HCT116 (cell line): ENCODE measurements at places on chromosomes 6 and 20.

GRCh38 chr20:48669946-48670605, 157.7 kb downstream of the PREX1 start:
- no peak for DNase-seq

- no peak for DNase-seq
These were observed 181.9 kb downstream of the SYNDIG1 start for GRCh38 chr20:24651171-24651975.

DNA sequence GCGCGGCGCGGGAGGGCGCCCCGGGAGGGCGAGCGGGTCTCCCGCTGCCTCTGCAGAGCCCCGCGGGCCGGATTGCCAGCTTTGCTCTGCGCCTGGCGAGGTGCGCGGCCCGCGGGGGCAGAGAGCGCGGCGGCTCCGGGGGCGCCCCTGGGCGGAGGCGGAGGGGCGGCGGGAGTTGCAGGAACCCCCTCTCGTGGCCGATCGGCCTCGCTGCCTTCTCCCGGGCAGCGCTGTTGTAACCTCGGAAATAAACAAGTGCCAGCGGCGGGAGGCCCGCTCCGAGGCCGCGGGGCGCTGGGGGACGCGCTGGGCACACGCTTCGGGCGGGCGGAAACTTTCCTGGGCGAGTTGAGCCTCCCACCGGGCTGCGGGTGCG, 1.2 kb downstream of the CDH4 start:
- DNase-seq = no peak

DNA sequence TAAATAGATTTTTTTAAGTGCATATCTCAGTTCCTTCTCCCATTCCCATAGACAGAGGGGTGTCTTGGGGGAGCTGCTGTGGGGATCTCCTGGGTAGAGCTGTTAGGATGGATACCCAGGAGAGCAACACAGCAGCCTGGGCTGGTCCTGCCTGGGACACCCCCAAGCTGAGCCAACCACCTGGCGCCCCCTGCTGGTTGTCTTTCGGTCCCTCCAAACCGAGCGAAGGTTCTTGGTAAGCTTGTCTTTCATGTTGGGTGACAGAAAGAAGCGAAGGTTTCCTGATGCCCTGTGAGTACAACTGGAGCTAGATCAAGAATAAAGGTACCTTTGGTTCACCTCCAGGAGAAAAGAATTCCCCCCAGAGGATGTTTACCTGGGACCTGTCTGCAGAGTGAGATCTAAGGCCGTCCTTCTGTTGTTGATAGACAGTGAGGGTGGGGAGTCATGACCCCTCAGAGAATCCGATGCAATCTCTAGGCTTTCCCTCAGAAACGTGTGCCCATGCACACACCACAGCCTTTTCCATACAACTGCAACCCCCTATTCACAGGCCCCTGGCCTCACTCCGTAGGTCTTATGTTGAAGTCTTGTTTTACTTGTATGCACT, 50.8 kb downstream of the SNX9 start:
- peak; percentile 50 for DNase-seq

DNA sequence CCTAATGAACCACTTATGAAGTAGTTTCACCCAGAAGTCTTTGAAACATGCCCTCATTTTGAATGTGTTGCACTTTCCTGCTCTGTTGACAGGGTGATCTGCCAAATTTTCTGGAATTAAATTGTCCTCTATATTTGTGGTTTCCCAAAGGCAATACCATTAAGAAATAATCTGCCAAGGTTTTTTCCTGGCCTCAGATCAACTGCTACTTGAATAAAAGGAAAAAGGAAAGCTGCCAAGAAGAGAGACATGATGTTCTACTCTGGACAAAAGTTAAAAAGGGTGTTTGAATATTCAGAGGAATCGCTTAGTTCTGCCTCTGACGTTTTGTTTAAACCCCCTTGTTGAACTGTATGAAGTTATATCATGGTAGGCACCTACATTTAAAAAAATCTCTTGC, 37.4 kb upstream of the ARMH2 start:
- no peak for DNase-seq

DNA sequence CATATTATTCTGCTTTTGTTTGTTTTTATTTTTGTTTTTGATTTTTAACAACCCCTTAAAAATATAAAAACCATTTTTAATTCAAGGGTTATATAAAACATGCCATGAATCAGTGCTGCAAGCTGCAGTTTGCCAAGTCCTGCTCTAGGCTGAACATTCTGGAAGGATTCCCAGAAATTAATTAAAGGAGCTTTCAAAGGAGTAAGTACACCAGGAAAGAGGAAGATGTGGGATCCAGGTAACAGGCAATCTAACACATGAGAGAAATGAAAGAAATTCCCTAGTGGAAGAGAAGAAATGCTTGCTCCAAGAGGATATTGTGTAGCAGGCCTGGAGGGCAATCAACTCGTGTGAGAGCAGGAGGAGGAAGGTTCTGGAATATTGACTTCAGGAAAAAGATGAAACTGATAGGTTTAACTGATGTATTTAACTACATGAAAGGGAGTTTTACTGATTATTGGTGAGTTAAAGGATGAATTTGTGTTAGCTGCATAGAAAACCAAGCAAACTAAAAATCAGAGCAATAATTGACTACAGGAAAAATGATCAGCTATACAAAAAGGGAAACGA, 146.0 kb upstream of the PHACTR1 start:
- no peak for DNase-seq

DNA sequence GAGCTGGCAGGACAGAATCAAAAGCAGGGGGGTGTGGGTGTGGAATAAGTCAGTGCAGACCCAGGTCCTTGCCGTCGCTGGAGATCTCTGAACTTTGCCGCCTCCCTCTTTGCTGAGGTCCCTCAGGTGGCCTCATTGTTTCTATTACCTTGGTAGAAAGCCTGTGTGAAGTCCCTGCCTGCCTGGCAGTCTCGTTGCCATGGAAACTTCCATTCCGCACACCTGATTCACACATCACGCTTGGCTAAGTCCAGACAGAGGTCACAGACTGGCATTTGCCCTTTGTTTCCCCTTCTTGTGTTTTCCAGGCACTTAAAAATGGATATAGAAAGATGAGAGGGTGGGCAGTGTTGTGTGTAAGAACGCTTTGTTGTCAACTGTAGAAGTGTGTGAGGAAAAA, 260.6 kb downstream of the PRL start:
- peak; percentile 74 for DNase-seq

DNA sequence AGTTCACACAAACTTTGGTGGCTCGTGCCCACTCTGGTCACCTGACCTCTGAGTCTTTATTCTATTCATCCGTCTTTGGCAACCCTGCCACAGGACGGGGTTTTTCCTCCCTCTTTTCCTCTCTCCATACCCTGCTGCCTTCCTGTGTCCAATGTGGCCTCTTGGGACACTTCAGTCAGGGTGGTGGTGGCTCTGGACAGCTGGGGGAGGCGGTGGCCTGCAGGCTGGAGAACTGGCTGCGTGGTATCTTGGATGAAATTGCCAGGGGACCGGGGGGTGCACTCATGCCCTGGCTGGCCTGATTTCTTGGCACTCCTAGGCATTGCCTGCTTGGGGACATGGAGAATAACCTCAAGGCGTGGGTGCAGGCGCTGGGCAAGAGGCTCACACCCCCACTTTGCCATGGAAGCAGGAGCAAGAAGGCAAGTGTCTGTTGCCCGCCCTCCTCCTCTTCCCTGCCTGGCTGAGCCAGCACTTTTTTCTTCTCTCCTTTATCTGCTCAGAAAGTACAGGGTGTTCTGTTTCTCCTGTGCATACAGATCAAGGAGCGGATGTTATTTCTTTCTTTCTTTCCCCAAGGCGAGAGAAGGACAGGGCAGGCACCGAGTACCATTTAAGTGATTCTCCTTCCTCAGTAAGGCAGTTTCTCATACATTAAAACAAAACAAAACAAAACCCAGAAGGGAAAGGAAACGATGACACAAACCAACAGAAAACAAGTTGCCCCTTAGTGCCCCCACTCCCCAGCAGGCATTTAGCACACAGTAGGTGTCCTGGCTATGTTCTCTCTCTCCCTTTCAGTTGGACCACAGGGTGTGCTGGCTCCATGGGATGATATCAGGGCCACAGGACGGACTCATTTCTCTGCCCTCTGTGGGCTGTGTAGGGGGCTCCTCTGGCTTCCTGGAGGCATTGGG, 155.5 kb upstream of the RNF24 start:
- DNase-seq = no peak

- DNase-seq = no peak
These were observed 115.8 kb downstream of the HFE start for GRCh38 chr6:26202811-26203583.

- DNase-seq = no peak
These were observed 85.4 kb upstream of the OLIG3 start for GRCh38 chr6:137579612-137580011.

GRCh38 chr20:41142245-41142644, 4.9 kb downstream of the PLCG1 start:
- no peak for DNase-seq

DNA sequence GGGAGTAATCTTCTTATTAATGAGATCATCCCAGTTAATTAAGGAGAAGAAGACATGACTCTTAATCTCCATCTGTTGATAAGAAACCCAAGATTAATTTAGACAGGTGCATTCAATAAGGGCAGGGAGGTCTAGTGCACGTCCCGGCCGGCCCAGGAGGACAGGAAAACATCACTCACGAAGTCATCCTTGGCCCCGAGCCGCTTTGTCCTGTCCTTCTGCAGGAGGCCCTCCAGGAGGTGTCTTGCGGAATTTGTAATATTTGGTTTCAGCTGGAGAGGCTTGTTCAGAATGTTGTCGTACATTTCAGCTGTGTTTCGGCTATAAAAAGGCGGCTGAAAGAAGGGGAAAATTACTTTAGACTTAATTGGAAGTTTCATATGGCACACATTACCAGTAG, 118.4 kb upstream of the SLC2A12 start:
- DNase-seq = no peak

DNA sequence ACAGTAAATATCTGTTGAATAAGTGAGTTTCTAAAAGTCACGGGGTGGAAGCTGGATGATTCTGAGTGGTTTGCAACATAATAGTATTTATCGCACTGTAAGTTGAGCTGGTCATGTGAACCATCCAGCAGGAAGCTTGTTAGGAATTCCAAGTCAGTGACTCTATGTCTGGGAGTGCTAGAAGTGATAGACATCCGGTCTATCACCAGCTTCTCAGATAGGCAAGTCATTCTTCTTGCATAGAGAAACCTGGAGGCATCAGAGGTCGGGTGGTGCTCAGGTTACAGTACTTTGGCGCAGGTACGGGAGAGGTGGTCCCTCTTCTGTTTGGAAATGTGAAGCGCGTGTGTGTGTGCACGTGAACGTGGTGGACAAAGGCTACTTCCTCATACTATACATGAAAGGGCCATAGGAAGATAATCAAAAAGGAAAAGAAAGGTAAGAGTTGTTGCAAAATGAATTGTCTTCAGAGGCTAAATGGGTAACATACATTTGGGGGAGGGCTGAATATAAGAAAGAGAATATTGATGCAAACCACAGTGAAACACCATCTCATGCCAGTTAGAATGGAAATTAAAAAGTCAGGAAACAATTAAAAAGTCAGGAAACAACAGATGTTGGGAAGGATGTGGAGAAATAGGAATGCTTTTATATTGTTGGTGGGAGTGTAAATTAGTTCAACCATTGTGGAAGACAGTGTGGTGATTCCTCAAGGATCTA, 299.3 kb upstream of the ZFP64 start:
- no peak for DNase-seq

DNA sequence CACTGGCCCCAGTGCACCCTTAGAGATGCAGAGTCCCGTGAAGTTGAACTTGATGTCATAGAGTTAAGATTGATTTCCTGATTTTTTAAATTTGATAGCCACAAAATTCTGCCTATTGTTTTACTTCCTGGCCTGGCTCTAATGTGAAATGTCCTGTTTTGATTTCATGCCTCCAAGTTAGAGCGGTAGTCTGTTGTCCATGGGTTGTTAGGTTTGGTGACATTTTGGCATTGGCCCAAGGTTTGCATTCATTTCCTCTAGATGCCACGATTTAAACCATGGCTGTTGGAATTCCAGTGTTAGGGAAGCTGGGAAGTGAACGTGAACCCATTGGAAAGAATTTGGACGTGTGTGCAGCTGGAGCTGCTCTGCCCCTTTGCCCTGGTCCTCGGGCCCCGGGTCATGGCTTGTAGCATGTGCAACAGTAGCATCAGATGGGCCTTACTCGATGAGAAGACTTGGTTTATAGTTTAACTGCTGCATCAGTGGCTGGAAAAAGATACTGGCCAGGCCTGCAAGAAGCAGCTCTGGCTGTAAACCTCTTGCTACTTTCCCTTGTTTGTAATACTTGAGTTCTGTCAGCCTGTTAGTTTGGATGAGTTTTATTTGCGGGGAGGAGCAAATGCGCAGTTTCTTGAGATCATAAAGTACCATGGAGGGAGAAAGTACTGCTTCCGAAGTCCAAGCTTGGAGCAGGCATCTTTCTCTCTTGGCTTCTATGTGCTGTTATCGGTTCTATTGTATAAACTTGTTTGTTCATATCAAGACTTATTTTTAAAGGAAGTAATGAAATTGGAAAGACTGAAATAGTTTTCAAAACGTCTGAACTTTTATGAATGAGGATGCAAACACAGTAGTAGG, 121.4 kb upstream of the CLDN20 start:
- DNase-seq = no peak

- no peak for DNase-seq
These were observed 13.7 kb upstream of the CSE1L start for GRCh38 chr20:49032455-49032854.

DNA sequence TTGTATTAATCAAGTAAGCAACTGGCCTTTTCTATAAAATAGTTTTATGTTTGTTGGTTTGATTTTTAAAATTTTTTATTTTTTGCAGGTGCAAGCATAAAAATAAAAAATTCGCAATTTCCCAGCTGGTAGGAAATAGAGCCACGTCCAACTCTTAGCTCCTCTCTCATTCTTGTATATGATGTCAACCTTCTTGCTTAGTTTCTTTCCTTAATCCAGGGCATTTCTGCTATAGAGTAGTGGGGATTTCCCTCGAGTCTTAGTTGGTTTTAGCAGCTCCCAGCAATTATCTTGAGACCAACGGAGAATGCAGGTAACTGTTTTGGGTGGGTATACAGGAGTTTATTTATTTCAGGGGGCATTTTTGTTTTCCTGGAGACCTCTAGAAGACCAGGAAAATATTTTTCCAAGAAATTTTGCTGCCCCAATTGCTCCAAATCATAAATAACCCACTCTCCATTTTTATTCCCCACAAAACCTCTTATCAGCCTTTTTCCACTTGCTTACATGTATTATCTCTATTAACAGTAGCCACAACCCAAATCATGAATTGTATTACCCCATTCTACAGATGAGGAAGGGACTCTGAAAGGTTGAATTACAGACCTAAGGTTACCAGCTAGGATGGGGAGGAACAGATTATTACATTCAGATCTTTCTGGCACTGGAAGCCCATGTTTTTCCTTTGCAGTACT, 18.4 kb downstream of the PHACTR2 start:
- DNase-seq = no peak
